ENCODE measurements at places on chromosomes 1 and 21.

GRCh38 chr1:211822677-211823407 lies 7.7 kb downstream of the LPGAT1 start:
- no peak for DNase-seq

DNA sequence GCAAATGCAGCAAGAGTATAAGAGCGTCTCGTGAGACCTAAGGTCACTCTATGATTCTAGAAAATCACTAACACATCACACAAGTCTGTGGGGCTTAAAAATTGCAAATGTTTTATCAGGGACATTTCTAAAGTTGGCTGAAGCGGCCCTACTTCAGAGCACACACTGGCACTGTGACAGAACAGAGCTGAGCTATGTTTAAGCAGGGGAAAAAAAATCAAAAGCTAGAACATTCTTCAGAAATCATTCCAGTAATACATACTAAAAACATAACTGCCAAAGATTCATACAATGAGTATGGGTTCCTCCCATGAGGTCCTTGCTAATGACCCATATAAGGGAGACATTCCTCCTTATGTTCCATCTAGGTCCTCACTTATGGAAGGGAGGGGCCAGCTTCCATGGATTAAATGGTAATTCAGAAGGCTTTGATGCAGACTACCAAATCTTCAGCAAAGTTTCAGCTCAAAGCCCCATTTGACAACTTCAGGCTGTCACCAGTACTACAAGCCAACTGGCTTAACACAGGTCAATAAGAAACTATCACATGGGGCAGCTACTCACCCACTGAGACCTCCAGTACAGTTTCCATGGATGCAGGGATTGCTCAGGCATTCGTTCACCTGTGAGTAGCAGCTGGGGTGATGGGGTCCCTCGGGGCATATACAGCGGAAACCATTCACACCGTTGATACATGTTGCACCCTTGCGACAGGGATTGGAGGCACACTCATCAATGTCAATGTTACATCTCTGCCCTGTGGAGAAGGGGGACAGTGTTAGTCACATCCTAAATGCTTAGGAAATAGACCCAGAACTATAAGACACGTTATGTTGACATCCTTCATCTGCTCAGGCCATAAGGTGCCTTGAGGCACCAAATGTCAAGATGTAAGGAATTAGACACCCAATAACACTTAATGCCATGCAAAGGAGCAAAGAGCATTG lies 58.4 kb upstream of the ADAM30 start:
- no peak for DNase-seq

- no peak for DNase-seq
Observed at GRCh38 chr21:33443194-33443593, 36.6 kb downstream of the TMEM50B start.

DNA sequence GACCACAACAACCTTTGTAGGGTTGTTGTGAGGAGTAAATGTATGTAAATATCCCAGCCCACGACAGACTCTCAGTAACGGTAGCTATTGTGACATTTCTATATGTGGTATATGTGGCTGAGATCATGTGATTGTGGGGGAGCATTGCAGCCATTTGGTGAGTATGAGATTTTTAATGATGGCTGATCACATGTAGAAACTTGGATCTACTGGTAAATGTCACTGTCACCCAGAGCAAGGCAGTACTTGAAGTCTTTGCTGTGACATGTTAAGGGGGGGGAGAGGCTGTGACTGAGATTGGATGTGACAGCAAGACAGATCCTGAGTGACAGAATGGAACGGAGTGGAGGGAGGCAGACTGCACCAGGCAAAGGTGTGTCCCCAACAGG lies 23.9 kb upstream of the MEF2D start:
- DNase-seq: no peak

GRCh38 chr1:175015243-175015642 lies 8.0 kb downstream of the MRPS14 start:
- no peak for DNase-seq

DNA sequence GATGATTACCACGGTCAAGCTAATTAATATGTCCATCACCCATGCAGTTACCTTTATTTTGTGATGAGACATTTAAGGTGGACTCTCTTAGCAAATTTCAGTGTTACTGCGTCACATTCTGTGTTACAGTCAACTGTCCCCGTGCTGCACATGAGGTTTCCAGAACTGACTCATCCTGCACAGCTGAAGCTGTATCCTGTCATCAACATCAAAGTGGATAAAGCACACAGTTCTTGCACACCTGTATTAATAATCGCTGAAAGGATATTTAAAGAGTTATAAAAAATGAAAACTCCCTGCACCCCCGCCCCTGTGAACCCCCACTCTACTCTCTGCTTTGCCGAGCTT lies 3.4 kb upstream of the KRTAP10-5 start:
- DNase-seq: no peak

- no peak for DNase-seq
Observed at GRCh38 chr1:62487956-62488355, 51.1 kb downstream of the USP1 start.

DNA sequence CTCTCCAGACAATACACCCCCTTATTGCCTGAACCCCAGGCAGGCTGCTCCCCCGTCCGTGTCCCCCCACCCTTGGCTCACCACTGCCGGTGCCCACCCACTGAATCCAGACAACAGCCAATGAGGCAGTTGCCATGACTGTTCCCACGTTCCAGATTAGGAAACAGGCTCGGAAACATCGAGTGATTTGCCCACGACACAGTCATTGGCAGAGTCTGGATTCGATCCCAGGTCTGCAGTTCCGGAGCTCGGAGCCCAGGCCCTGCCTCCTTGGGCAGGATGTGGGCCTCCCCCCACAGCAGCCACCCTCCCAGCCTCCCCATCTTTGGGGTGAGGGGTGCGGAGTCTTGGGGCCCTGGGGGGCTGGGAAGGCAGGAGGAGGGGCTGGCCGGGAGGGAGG lies 20.3 kb upstream of the CLSTN1 start:
- DNase-seq: no peak

DNA sequence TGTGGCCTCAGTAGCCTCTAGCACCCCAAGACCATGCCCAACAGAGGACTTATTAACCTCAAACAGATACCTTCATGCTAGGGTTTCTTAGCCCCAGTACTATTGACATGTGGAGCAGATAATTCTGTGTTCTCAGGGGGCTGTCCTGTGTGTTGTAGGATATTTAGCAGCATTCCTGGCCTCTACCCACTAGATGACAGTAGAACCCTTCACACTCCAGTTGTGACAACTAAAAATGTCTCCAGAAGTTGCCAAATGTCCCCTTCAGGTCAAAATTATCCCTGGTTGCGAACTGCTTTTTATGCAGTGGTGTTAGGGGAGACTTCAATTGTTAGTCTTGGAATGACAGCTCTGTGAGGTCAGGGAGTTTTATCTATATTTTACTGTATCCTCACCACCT lies 8.1 kb downstream of the KAZN start:
- peak; percentile 49 for DNase-seq

DNA sequence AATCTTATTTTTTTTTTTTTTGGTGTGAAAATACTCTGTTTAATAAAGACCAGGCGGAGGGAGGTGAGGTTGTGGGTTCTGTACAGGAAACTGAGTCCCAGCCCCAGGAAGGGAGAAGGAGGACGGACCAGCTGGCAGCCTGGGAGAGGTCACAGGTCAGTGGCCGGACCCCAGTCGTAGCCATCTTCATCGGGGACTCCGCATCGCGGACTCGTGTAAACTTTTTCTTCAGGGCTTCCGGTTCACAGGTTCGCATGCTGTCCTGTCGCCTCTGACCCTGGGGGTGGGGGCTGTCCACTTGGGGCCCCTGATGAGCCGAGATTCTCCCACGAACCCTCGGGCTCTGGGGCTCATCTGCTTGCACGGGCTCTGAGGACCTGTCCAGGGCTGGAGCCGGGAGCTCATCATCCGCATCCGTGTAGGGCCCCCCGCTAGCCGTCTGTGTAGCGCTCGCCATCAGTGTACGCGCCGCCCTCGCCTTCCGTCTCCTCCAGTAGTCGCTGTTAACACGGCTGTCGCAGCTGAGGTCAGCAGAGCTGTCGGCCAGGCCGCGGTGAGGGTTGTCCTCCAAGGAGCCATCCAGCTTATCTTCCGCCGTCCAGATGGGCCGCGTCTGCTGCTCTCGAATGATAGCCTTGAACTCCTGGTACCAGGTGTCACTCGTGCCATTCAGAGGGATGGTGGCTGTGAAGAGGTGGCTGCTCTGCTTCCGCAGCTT lies 975.7 kb upstream of the PRMT6 start:
- DNase-seq: no peak

DNA sequence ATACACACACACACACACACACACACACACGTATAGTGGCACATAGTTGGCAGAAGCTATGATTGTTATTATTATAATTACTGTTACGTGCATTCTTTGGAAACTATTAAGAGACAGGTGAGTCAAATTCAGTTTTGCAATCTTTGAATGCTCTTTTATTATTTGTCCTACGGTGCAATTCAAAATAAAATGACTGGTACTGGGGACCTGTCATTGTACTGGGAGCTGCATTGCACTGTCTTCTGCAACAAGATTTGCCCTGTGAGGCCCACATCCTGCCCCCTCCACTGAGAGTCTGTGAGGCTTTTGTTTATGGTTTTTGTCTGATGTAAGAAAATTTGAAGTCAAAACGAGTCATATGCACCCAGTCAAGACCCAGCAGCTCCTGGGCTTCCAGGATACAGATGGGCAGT lies 1.9 kb downstream of the LY9 start:
- DNase-seq: no peak

DNA sequence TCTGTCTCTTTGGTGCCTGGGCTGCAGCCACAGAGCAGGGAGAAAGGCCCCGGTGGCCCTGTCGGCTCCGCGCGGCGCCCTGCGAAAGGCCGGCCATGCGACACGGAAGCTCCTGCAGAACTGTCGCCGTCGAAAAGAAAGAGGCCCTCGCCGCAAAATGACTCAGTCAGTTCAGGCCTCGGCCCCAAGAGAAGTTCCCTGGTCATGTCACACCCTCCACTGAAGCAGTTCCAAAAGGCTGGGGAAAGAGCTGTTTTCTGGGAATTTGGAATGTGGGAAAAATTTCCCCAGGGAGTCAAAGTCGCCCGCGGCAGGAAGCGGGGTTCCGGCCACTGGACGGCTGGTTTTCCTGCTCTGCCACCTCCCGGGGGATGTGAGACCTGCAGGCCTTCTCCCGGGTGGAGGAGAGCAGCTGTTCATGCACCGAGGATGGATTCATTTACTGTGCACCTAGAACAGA lies 115.8 kb upstream of the ZNF678 start:
- DNase-seq: no peak

Measured in NCI-H1694 (cell line).